ENCODE measurements at places on chromosomes 3 and 15.

GRCh38 chr3:66693461-66694031 is 192.7 kb upstream of the LRIG1 start:
- DNase-seq: no peak

GRCh38 chr15:66489179-66489791 is 8.3 kb downstream of the SNAPC5 start:
- no peak for DNase-seq

DNA sequence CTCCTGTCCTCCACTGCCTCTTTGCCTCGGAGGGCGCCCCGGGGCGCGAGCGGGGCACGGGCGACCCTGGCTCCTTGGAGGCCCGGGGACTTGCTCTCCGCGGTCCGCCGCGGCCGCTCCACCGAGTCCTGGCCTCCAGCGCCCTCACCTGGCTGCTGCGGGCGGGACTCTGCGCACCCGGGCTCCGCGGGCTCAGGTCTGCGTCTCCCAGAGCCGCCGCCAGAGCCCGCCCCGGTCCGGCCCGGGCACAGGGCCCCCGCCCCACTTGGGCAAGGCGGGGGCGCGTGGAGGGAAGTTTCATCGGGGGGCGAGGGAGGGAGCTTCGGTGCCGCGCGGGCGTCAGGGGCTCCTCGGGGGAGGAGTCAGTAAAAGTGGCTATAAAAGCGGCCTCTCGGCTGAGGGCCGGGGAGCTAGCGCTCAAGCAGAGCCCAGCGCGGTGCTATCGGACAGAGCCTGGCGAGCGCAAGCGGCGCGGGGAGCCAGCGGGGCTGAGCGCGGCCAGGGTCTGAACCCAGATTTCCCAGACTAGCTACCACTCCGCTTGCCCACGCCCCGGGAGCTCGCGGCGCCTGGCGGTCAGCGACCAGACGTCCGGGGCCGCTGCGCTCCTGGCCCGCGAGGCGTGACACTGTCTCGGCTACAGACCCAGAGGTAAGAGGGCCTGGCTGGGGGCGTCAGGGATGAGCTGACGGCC is at the start of gene CEMIP:
Gene CEMIP, plus strand, starts transcription at position 407 of the 694 bp plus-strand sequence. CDS start 94,510 bp downstream, outside the sequence.
- peak; percentile 61 for DNase-seq

GRCh38 chr3:146247911-146248310 is 3.0 kb downstream of the PLSCR4 start:
- DNase-seq: no peak

- DNase-seq: no peak
Measured at GRCh38 chr3:54299169-54299935, 177.0 kb downstream of the CACNA2D3 start.

DNA sequence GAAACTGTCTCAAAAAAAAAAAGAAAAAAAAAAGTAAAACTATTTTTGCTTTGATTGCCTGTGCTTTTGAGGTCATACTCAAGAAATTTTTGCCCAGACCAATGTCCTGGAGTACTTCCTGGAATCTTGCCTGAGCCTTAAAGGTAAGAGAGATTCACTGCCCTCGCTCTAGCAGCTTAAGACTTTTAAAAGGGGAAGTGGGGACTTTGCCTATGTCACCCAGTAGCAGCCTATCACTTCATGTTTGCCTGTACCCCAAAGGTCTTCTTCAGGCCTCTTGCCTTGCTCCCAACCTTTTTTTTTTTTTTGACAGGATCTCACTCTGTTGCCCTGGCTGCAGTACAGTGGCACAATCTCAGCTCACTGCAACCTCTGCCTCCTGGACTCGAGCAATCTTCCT is 18.9 kb upstream of the GOLGB1 start:
- DNase-seq: no peak

- DNase-seq: no peak
Measured at GRCh38 chr3:25448750-25449692, 21.0 kb downstream of the RARB start.

GRCh38 chr3:134464689-134465365 is 21.0 kb downstream of the ANAPC13 start:
- no peak for DNase-seq

DNA sequence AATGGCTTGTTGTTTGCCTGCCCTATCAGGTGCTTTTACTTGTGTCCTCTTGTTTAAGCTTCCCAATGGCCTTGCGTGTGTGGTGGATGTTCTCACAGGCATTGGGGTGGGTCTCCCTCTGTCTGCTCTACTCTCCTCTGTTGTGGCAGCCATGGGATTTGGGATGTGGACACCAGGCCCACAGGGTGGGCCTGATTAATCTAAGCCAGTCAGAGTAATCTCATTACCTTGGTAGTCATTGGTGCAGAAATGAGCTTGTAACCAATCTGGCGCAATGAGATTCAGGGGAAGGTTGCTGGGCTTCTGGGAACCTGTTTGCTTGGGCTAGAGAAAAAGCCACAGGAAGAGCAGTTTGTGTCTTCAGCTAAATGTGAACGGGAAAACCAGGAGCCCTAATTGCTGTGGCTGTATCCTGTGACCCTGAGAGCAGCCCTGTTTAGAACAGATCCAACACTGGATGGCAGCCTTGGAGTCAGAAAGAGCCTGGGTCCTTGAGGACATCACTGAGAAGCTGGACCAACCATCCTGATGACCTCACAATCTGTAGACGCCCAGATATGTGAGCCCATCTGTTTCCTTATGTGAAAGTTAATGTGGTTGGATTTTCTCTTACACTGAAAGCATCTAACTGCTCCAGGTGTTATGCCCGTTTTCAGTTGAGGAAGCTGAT is 157.3 kb upstream of the UBE2E1 start:
- DNase-seq: no peak

GRCh38 chr3:197216169-197216860 is 82.1 kb downstream of the DLG1 start:
- DNase-seq: no peak

- DNase-seq: peak; percentile 42
Measured at GRCh38 chr3:8658306-8659212, 14.0 kb upstream of the SSUH2 start.

DNA sequence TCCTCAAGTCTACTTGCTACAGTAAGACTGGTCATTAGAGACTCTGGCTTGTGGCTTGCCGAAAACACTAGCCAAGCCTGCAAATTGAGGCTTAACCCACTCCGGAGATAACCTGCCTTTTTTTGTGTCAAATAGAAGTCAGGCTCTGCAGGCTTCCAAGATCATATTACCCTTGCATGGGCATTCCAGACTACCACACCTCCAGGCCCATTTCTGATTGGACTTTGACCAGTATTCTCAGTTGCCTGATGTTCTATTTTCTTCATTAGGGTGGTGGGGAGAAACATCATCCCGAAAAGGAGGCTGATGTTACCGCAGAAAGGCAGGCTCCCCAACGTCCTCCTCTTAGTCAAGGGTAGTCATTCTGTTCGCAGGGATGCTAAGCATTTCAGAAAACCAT is 68.1 kb upstream of the FOXP1 start:
- no peak for DNase-seq

- DNase-seq: no peak
Measured at GRCh38 chr15:60760646-60761504, 281.9 kb upstream of the ICE2 start.

DNA sequence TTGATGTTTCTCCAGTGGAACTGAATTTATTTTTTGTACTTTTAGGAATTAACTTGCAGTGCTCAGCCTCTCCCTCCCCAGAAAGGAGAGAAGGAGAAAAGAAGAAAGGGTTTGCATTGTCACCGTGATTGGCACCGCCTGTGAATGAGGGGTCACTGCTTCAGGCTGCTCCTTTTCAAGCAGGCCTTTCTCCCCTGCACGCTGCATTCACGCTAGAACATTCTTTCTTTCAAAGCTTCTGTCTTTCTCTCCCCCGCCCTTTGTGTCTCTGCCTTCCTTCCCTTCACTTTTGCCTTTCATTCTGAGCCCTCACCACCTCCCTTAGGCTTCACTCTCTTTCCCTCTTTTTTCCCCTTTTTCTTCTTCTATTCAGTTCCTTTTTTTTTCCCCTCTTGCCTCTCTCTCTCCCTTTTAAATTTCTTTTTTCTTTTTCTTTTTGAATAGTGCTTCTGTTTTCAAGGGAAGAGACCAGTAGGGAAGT is 42.4 kb downstream of the ZNF710 start:
- no peak for DNase-seq

GRCh38 chr3:194577986-194578905 is 55.0 kb downstream of the TMEM44 start:
- DNase-seq: no peak

GRCh38 chr3:65448120-65448519 is 590.6 kb downstream of the MAGI1 start:
- DNase-seq: no peak

DNA sequence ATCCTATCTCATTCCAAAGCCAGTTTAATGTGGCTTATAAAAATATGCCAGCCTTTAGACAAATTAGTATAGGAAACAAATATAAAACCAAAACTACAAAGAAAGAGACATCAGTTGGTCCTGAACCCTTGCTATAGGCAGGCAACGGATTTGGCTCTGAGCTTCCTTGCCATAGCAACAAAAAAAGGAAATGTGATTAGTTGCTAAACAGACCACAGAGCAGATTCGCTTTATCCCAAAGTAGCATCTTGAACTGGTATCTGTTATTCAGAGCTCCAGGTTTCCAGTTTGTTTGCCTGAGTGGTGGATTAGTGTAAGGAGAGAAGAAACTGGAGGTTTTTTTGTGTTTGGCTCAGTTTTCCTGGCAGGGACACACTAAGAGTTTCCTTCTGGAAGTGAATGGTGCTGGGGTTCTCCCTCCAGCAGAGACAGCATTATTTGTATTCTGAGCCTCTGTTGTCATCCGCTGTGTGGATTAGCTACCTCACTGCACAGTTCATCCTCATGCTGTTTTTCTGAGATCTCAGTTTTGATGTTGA is 44.1 kb downstream of the CHST2 start:
- no peak for DNase-seq

- no peak for DNase-seq
Measured at GRCh38 chr3:124517306-124517705, 212.9 kb upstream of the UMPS start.

GRCh38 chr3:62582495-62583172 is 209.3 kb upstream of the FEZF2 start:
- DNase-seq: peak; percentile 43

DNA sequence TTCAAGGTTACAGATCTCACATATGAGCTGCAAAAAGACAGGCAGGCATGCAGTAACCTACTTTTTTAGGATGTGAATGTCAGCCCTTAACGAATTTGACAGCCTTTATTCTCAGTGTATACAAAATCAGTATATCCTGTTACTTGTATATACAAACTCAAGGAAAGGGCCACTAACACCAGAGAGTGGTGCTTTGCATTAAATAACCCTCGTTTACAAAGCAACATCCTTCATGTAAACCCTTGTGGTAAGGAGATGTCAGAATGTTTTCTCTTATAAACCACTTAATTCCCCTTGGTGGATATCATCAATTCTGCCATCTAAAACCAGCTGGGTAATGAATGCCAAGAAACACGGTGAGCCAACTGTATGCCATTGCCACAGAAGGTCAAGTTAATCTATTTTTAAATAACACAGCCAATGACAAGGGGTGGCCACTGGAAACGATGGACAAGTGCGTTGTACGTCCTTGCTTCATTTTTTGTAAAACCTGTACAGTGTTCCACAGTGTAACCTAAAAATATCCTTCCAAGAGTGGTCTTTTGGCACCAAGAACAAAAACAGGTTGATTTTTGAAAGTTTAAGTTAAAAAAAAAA is 7.5 kb downstream of the MAGI1 start:
- no peak for DNase-seq

- no peak for DNase-seq
Measured at GRCh38 chr15:73948982-73949381, 22.7 kb downstream of the LOXL1 start.

GRCh38 chr3:99191186-99191585 is 289.7 kb upstream of the DCBLD2 start:
- no peak for DNase-seq

GRCh38 chr3:69568951-69569350 is 170.3 kb upstream of the MITF start:
- no peak for DNase-seq

DNA sequence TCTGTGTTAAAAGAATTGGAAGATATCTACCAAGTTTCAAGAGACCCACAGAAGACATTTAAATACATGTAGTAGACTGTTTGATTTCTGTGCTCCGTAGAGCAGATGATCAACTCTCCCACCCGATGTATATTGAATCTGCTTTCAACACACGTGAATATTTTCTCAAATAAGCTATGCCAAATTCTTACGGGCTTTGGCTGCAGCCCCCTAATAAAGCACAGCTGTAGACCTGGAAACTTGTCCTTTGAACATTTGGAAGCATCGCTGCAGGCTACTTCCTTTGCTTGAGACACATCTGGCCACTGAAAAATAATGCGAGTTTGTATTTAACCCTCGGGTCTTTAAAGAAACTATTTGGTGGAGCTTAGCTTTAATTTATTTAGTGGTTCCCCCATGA is 98.3 kb upstream of the SELENOK start:
- no peak for DNase-seq

- no peak for DNase-seq
Measured at GRCh38 chr3:144028798-144029411, 57.3 kb downstream of the DIPK2A start.

- peak; percentile 91 for DNase-seq
Measured at GRCh38 chr3:17070161-17070959, 185.6 kb downstream of the PLCL2 start.

- no peak for DNase-seq
Measured at GRCh38 chr3:140146668-140147067, 211.7 kb downstream of the CLSTN2 start.

GRCh38 chr15:70491201-70491621 is 272.1 kb downstream of the UACA start:
- DNase-seq: no peak

GRCh38 chr3:155934230-155934629 is 63.8 kb downstream of the GMPS start:
- no peak for DNase-seq

DNA sequence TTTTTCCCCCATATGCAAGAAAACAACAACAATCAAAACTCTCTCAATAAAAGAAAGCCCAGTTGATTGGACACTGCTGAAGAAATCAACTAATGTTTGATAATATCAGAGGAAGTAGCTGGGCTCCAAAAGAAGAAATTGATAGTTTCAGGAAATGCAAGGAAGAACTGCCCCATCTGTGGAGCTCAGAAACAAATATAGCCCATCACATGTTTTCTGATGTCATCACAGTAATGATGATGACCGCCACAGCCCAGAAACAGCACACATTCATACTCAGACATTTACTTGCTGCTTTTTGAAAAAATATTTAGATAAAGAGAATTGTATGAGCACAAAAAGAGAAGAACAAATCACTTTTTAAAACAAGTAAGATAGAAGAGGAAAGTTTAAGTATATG is 67.6 kb downstream of the GOLIM4 start:
- DNase-seq: no peak

GRCh38 chr3:36743826-36744225 is 20.5 kb downstream of the DCLK3 start:
- DNase-seq: no peak

GRCh38 chr3:117144853-117145252 is 435.3 kb downstream of the TUSC7 start:
- DNase-seq: no peak

DNA sequence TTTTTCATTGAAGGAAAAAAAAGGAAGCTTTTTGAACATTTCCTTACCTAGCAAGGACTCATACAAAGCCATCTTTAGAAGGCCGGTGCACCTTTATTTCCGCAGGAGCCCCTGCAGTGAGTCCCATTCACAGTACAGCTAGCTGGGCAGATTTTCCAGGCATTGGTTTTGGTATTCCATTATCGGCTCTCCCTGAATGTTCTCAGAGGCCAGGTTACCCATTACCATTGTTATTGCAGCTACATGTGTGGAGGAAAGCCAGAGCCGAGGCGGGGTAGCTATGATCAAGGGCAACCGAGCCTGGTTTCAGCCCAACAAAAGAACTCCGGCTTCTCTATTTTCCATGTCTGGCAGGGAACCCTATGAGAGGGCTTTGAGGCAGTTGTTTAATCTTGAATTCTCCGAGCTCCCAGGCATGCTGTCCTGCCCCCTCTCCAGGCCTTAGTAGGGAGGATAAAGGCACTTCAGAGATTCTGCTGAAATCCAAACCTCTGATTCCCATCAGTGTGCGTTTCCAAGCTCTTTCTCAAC is 100.3 kb downstream of the LRRK1 start:
- no peak for DNase-seq

All from NCI-H2029 (cell line).